ENCODE measurements at places on chromosomes 13 and 19. TPM values are rescaled to one million over a fixed set of nuclear protein-coding genes. Genes with fewer than 3 reads are reported as not detected.

CADM4 gene
- 0.41 TPM for total RNA-seq

- no peak for DNase-seq
These were observed 24.2 kb downstream of the VRK3 start for GRCh38 chr19:50000841-50001557.

KIR3DL1 gene
- not detected for total RNA-seq

DNA sequence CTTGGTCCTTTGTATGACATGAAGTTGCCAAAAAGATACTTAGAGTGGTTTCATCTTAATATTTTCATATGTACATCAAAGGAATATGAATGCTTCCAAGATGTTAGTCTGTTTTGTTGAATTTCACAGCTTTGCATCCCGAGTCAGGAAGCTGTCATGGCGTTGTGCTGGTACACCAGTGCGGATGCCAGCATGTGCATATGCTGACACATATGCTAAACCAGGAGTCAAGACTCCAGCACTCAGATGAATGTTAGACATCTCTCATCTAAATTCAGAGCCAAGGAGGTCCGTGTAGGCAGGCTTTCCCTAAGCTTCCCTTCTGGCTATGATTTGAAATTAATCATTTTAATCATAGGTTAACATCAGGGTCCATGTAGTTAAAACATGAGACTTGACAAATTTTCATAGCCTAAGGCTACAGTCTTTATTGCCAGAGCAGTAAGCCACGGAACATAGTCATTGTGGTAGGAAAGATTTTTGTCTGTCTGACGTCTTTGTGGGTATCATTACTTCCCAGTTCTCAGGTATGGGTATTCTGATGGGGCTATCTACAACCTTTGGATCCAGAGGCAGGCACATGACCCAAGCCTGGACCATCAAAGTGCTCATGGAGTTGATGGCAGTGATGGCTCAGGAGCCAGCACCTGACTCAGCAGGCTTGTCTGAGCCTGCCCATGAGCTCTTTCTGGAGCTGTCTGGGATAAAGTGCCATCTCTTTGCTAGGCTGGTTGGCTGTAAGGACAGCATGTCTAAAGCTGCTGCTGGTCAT is 246.1 kb downstream of the KCNRG start:
- DNase-seq: no peak

- DNase-seq: no peak
These were observed 121.8 kb upstream of the VSTM2B start for GRCh38 chr19:29404015-29404414.

DNA sequence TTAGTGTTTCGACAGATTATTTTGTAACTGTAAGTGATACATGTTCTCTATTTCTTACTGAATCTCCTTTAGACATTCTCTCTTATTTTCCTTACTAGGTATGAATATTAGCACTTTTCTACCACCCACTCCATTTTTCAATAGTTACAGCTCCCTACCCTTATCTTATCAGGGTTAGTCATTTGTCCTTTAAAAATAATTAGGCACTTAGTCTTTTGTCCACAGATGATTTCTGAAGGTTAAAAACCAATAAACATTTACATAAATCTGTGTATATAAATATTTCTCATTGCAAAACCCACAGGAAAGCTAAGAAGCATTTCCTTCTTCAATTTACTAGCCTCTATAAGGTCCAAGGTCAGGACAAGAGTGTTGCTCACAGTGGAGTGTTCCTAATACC is 624.1 kb upstream of the MIR17HG start:
- DNase-seq: no peak

- DNase-seq: no peak
These were observed 21.3 kb upstream of the TNFAIP8L1 start for GRCh38 chr19:4618019-4618418.

DNA sequence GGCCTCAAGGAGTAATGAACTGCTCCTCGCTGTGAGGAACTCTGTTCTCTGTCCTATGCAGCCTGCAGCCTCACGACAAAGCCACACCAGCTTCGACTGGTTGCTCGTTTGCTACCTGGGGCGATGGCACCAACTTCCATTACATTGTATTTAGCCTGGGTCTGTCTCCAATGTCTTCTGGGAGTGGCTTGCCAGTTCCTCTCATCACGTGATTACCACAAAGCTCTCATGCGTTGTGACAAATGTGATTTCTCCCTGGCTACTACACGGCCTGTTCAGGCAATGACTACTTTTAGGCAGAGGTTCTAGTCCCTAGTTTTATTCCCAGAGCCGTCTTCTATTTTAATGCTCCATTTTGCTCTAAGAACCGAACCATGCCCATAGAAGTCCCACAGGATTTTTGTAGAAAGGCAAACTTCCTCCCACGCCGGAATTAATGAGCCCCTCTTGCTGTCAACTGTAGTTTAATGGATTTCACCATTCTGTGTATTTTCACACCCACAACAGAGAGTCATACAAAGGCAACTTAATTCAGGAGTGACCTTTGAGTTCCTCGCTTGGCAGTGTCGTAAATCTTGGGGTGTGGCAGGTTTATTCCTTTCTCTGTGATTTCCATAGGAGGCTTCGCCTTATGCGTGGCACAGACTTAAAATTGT is 351.9 kb downstream of the EFNB2 start:
- DNase-seq: no peak

GRCh38 chr19:12666265-12667048 is at the start of the genes MAN2B1 and WDR83:
Gene MAN2B1, minus strand, starts transcription at chr19:12666742. Its CDS starts 41 bp downstream, at chr19:12666701.
Gene WDR83, plus strand, starts transcription at chr19:12666807. Its CDS starts 2,984 bp downstream, at chr19:12669791.
- DNase-seq: peak; percentile 67

- DNase-seq: no peak
These were observed 991 bp downstream of the OBI1 start for GRCh38 chr13:78657699-78658629.

CEACAM21 gene
- total RNA-seq: 34.5 TPM

- DNase-seq: no peak
These were observed 22.1 kb downstream of the MYO9B start for GRCh38 chr19:17097593-17098126.

GRCh38 chr13:32878163-32878562 is 138.1 kb upstream of the KL start:
- DNase-seq: no peak

TLE6 gene
- 0.36 TPM for total RNA-seq

DNA sequence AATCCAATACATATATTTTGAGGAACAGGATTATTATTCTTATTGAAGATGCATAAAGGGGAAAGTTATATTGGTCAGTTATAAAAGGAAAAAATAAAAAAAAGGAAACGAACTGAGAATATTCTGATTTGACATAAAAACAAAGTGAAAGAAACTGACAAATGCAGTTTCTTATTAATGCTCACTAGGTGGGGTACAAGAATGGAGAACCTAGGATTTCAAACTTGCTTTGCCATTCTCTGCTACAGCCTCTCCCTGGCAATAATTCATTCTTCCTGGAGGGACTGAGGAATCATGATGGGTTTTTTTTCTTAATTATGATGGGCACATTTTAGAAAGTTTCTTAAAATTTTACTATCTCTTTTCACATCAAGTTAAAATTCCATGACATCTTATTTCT is 154.9 kb downstream of the PCDH9 start:
- DNase-seq: no peak

PLPP2 gene
- total RNA-seq: 2.2 TPM
